Naive thymus-derived CD8-positive, alpha-beta T cell (primary cell): ENCODE measurements at places on chromosomes 7 and 10.

GRCh38 chr10:71809628-71810027, 36.3 kb upstream of the VSIR start:
- DNase-seq, result no peak

GRCh38 chr10:102235598-102235920, 5.8 kb downstream of the PITX3 start:
- DNase-seq, result no peak

DNA sequence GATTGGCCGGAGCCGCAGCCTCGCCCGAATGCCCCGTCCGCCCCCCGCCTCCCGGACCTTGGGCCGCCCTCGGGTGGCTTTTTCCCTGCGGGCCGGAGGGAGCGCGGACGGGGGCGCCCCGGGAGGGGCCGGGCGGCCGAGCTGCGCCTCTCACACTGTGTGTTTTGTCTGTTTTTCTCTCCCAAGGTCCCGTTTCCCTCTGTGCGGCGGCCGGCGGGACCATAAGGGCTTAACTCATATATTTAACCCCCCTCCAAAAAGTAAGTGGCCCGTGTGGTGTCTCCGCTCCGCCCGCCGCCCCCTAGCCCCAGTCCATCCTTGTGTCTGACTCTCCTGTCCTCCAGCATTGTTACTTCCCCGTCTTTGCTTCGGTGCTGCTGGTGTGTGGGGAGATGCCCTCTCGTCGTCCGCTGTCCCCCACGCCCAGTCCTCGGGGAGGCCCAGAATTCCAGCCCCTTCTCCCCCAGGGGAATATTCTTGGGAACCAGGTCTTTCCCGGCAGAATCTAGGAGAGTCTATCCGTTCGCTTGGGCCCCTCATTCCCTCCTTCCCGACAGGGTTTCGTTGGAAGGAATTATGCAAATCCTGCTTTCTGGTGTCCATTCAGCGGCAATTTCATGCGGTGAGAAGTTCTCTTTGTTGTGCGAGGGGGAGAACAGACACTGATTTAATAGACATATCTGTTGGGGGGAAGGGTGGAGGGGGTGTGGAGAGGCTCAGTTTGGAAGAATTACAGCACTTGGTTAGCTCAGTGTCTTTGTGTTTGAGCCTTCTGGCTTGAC, 1.3 kb downstream of the LCOR start:
- DNase-seq, result no peak

GRCh38 chr10:18423058-18423637, 228.2 kb downstream of the NSUN6 start:
- DNase-seq, result no peak

DNA sequence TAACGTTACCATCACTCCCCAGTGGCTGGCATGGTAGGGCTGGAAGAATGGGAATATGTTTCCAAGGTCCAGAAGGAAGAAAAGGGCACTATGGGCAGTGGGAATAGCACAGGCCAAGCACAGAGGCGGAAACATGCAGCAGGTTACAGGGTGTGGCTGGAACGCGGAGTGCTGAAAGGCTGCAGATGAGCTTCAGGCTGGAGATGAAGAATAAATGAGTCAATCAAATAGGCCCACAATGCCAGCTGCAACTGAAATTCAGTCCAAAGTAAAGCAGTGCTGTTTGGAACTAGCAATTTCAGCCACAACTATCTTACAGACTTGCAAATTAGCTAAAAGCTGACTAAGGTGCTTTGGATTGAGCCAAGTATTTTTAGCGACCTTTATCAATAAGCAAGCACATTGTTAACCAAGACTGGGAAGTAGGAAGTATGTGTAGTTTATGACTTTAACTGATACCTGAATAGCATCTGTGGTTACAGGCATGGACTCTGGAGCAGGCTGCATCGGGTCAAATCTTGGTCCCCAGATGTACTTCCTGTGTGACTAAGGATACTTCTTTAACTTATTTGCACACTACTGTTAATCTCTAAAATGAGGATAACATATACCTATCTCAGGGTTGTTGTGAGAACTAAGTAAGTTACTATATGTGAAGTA, 77.5 kb upstream of the CTTNBP2 start:
- no peak for DNase-seq

GRCh38 chr7:64313740-64314491, at the start of gene ZNF736:
Gene ZNF736, plus strand, starts transcription at chr7:64313961. Its CDS starts 190 bp downstream, at chr7:64314151.
- DNase-seq, result peak; percentile 87

- DNase-seq, result no peak
Measured at GRCh38 chr10:131760416-131761166, 140.2 kb upstream of the PPP2R2D start.

- no peak for DNase-seq
Measured at GRCh38 chr10:101094121-101094879, 32.5 kb downstream of the KAZALD1 start.

GRCh38 chr10:102334101-102334500, 61.4 kb upstream of the NFKB2 start:
- no peak for DNase-seq

DNA sequence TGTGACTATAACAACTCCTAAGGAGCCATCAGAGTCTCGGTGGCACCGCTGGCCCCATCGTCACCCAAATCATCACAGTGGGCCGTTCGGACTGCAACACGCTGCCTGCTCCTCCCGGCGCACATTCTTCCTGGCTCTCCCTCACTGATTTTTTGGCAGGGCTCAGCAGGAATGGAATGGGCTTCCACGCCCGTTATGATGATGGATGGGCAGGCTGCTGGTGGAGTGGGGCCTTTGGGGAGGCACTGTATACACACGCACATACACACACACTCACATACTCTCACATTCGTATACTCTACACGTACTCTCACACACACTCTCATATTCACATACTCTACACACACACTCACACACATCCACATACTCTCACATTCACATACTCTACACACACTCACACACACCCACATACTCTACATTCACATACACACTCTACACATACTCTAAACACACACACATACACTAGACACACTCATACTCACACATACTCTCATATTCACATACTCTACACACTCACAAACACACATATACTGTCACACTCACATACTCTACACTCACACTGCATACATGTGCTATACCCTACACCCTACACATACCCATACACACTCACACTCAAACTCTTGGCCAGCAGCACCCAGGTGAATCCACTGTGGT, 99.8 kb downstream of the KCNMA1 start:
- DNase-seq, result no peak

DNA sequence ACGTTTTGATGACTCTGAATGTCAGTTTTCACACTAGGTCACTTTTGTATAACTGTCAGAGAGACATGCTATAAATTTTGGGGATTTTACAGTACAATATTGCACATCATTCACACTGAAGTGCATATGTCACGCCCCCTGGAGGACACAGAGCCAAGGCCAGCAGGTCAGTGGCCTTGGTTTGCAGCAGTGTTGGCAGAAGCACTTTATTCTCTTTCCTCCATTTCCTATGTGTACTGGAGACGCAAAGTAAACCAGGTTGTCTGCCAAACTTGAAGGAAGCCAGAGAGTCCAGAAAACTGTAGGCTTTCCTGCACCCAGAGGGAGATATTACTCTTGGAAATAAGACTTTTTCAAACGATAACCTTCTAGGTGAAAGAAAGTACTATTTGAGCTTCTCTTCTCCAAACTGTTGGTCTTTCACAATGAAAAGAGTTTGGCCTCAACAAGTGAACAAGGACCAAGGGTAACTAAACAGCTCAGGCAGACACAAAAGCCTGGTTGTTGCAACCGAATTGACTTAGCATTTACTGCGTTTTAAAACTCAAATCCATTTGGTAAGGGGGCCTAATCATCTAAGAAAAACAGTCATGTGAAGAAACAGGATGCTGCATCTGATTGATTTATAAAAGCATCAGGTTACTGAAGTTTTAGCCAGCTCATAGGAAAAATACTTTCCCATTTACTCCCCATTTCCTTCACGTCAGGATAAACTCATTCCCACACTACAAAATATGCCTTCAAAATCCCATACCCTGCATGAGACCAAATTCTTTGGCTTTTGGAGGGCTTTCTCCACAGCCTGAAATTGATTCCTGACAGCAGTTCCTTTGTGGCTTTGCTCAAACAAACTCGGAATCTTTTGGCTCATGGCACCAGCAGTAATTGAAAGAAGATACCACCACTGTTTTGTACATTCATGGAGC, 83.0 kb upstream of the SEC61G start:
- DNase-seq, result no peak

DNA sequence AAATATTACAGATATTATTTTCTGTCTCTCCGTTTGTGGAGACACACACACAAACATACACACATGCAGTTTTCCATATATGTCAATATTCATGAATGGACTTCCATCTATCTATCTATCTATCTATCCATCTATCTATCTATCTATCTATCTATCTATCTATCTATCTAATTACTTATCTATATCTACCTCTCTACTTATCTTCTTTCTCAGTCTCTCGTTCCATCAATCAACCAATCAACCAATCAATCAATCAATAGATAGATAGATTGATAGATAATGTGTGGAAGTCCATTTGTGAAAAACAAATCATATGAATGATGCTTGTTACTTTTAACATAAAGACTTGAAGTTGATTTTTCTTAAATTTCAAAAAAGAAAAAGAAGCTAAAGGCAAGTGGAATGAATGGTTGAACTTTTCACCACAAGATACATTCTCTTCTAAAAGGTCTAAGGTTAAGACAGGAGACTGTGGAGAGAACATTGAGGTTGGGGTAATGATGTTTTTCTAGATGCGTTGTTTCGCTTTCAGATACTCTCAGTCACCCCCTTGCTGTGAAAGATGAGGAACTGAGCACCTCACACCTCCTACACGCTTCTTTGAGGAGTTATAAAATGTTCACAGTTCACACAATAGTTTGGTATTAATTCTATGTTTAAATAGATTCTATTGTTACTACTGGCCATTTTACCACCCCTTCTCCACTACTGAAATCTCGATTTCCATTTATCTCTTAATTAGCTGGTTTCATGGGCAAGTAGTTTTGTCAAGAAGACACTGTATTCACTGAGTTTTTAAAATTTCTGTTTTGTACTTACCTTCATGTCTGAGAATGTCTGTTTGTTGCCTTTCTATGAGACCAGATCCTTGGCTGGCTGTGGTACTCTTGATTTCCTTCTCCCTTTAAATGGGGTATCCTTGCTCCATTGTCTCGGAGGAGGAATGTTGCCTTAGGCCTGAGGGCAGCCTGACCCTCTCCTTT, 114.1 kb downstream of the EMX2 start:
- no peak for DNase-seq

- DNase-seq, result no peak
Measured at GRCh38 chr7:27169658-27170425, 4.3 kb downstream of the HOXA10 start.

DNA sequence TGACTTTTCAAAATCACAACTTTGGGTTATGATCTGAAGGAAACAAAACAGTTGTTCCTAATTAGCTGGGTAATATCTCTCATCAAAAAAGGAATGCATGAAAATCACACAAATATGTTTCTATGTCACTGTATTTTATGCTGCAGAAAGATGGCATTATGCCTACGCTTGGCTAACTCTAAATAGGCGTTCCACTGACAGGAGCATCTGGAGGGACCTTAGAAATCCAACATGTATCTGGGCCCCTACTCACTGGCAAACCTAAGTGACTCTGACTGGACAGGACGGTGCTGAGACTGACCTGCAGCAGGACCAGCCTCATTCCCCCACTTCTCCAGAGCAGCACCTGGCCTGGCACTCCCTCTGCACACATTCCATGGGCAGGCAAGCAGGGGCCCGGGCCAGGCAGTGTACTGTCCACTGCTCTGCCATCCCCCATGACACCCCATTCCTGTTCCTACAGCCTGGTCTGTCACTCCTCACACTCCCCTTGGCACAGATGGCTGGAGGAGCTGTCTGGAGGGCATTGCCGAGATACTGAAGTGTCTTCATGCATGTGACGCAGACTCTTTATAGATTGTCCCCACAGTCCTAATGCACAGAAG, 2.6 kb upstream of the MYL7 start:
- DNase-seq, result no peak

GRCh38 chr7:78095549-78095948, 297.0 kb downstream of the PHTF2 start:
- no peak for DNase-seq
